ENCODE measurements at places on chromosomes 7 and 10.

DNA sequence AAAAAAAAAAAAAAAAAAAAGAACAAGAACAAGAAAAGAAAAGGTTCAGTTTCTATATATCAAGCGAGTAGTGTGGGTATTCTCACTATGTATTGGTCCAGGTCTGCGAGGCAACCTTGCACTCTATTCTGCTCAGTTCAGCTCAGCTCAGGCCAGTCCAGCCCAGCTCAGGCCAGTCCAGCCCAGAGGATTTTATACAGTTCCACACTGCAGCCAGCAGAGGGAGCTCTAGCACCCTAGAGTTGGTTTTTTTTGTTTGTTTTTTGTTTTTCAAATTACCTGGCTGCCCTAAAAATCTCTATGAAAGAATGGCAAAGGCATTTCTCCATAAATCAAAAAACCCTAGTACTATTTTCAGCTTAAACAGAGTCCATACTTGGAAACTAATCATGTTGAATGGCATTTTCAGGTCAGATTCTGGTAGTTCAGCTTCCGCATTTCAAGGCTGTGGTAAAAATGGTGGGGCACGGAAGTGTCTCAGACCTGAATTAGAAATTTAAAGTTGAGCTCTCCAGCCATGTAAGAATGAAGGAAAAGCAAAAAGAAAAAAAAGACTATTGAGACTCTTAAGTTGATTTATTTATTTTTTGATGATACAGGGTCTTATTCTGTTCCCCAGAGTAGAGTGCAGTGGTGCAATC is 55.2 kb upstream of the GSDME start:
- DNase-seq: no peak

DNA sequence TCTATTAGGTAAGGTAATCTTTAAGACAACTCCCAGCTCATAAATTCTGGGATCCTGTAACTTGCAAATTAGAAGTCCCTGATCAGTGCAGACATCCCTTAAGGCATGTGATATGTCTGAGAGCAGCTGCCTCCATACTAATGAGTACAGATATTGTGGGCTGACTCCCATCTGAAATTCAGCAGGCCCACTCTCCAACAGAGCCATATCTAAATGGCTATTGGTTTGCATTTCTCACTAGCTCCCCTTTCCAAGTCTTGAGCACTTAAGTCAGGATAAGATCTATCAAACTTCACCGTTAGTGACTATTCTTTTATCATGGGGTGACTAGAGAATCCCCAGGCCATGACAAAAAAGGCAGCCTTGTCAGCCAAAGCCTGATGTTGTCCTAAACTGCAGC is 785.4 kb downstream of the IPMK start:
- no peak for DNase-seq

GRCh38 chr10:98172073-98172472 is 37.6 kb downstream of the R3HCC1L start:
- no peak for DNase-seq

DNA sequence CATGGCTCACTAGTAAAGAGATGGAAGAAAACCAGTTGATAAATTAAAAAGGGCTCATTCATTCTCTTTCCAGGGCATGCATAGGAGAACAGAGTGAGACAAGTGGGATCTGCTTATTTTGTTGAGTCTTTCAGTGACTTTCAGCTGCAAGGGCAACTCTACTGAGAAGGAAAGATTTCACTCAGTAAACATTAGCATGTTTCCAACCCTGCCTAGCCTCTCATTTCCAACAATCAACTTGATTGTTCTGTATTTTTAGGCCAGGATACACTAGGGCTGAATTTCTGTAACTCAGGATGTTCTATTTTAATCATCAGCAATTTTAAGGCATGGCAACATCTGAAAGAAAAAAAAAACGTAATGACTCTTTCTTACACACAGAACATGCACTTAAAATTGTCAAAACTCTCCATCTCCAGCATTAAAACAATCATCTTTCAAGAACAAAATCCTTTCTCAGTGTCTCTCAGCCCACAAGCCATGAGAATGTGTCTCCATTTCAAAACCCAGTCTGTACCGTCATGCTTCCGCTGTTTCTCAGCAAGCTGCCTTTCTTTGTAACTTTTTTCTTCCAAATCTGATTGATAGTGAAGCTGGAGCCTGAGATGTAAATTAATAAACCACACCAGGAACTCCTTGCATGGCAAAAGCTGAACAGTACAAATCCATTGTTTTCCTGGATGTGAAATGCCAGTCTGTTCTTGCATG is 147.2 kb upstream of the KLF14 start:
- no peak for DNase-seq

DNA sequence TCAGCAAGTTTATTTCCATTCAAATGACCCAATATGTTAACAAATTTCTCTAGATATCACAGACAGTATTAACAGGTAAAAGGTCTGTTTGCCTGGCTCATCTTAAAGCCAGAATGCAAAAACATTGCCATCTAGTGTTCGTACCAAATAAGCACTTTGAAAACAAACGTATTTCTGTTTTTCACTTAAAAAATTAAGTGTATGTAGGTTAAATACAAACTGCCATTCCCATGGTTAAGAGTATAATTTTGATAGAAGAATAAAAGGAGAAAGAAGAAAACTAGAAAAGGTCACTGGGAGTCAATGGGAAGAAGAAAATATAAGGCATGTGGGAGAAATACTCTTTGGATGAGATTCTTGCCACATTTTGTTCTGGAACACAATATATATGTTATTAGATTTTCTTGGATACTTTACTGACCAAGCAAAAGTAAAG is 51.0 kb downstream of the ORC5 start:
- no peak for DNase-seq

DNA sequence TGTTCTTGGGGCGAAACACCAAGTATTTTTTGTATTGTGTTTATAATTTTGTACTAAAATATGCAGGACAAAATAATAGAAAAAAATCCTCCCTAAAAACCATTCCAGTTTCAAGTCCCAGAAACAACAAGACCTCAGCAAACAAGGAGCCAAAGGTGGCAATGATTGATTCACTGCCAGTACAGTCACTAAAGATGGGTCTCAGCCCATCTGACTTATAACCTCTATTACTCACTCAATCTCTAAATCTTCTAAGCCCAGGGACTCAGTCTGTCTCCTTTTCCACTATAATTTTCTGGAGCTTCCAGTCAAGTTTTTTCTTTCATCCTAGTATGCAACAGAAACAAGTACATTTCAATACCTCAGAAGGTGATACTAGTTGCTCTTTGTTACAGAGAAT is 33.3 kb downstream of the SNX13 start:
- no peak for DNase-seq

DNA sequence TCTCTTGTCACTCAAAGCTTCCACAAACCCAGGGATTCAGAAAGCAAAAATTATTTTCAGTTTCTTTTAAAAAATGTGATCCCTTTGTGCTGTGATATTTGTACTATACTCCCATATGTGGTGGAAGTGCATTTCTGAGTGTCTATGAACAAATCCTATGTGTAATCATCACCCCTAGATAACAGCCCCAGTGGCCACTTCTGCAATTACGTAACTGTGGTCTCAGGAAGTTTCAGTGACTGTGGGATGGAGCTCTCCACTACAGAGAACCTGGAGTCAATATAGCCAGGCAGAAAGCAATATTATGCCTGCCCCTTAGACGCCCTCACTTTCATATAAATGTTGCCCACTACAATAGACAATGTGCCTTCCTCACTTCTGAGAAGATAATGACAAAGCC is 1101.7 kb upstream of the GHITM start:
- DNase-seq: no peak

GRCh38 chr7:55053651-55054571 is 35.1 kb downstream of the EGFR start:
- no peak for DNase-seq

- DNase-seq: no peak
These were observed 224.4 kb upstream of the NFE2L3 start for GRCh38 chr7:25927626-25927978.

- no peak for DNase-seq
These were observed 53.3 kb downstream of the AKAP9 start for GRCh38 chr7:91993976-91994375.

DNA sequence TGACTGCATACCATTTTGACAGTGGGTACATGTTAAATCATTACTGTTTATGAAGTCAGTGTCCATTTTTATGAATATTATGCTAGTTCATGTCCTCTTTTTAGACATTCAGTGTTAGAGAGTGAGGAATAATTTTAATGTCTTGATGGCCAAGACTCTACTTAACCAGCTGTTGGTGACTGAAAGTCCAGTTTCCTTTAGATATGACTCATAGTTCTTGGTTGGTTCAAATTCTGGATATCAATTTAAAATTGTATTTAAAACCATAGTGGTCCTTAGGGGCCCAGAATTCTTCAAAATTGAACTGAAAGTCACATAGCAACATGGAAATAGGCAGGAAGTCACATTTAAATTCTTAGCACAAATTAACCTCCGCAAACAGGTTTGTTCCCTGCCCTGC is 196.5 kb upstream of the PRPS1L1 start:
- DNase-seq: no peak

DNA sequence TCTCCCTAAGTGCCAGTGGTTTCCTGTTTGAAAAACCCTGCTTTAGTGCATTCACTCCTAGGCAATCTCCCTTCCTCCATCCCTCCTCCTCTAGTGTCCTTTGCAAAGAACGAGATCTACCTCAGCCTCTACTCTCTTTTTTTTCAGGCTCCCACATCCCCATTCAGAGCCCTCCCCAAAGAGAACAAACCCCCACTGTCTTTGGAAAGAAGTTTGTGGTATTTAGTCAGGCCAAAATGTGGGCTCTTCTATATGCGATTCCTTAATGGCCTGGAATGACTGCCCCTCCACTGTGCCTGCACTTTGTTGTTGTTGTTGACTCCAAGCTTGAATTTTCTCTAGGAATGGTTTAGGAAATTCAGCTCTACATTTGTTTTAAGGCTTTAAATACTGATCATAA is 36.3 kb downstream of the PALS2 start:
- DNase-seq: no peak

DNA sequence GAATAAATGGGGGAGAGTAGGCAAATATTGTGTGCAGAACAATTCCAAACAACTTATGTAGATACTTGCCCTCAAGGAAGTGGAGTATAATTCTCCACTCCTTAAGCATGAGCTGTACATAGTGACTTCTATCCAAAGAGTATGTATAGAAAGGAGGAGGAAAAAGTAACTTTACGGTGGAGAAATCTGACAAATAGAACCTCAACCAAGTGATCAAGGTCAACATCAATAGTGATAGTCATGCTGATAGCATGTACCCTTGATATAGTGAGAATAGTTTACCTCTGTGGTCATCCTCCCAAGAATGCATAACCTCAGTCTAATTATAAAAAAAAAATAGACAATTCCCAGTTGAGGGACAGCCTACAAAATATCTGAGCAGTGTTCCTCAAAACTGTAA is 89.1 kb upstream of the NANOS1 start:
- no peak for DNase-seq

GRCh38 chr10:86957471-86958115 is at the start of gene MMRN2:
Gene MMRN2 (minus strand): TSS chr10:86957615. CDS start chr10:86957541, 74 bp downstream.
- no peak for DNase-seq

DNA sequence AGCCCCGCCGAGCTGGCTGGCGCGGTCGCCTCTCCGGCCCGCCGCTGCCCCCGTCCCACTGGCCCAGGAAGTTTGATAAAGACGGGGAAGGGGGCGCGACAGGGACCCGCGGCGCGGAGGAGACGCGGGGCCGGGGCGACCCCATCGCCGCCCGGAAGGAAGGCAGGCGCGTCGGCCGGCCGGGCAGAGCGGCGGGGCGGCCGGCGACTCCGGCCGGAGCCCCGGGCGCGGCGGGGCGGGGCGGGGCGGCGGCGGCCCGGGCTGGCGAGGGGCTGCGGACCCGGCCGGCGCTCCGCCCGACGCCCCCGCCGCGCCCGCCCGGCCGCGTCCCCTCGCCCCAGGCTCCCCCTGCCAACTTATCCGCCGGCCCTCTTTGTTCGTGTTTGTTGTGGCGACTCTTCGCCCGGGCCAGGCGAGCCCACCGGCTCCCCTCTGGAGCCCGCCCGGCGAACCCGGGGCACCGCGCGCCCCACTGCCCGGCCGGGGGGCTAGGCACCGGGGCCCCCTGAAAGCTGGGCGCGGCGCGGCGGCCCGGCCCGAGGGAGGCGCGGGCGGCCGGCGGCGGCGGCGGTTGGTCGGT is 571 bp downstream of the KDM7A start:
- no peak for DNase-seq

DNA sequence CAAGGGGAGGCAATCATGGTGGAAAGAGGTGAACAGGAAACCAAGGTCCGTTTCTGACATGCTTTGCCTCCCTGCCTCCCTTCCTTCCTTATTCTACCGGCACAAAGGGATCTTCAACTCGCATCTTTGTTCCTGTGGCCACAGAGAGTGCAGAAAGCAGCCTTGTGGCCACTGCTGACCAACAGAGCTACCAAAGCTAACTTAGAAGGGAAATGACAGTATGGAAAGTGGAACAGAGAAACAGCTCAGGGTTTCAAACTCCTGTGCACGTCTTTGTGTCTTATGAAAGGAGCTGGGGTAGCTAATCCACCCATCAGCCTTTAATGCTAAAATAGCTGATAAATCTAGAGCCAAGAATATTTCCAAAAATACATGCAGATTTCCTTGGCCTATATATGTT is 588.0 kb downstream of the SORCS1 start:
- DNase-seq: no peak

DNA sequence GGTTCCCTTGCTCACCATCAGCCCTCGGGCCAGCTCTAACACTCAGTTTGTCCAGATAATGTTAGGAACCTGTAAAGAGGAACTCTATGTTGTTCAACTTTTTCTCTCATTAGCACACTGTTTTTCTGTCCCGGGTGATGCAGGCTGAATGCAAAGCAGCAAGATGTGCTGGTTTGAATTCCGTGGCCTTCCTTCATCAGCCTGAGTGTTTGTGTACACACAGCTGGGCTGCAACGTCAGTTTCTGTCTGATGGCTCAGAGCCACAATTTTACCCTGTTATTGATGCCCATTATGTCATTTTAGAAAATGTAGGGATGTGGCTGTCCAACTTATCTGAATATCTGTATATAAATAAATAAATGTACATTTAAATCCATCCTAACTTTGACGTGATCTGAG is 152.0 kb downstream of the PLPP4 start:
- DNase-seq: no peak

DNA sequence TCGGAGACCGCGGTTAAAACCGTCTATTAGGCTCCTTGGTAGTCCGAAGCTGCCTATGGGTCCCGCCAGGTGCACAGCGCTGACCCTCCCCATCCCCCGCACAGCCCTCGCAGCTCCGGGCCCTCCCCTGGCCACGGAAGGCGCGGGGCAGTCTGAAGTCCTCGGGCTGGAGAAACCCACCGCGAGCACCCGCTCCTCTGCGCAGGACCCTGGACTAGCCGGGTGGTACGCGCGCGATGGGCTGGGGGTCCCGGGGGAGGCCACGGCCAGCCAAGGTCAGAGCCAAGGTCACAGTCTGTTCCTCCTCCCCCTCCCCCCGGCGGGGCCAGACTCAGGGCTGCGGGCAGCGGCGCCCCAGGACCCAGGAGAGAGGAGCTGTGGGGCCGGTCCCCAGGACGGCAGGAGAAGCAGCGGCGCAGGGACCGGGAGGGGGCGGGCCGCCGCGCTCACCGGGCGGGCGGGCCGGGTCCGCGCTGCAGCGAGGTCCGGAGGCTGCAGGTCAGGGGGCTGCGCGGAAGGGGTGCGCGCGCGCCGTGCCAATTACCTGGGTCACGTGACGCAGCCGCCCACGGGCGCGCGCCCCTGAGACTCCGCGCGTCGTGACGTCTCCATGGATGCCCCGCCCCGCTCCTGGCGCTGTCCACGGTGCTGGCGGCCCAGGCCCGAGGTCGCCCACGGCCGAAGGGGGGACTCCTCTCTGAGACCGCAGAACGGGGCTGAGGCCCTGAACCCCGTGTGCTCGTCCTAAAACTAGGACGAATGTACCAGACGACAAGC is at the start of gene OGDHL:
Gene OGDHL (minus strand): TSS at position 535 of the 777 bp plus-strand sequence. CDS start 3,731 bp downstream, outside the sequence.
- DNase-seq: peak; percentile 8
